NCI-H2029 treated with DMSO at 0.1 percent for 48 hours (cell line): ENCODE measurements at places on chromosomes 7 and 10.
A peak's percentile ranks its signal among the peaks of the same experiment; 100 is the strongest.

DNA sequence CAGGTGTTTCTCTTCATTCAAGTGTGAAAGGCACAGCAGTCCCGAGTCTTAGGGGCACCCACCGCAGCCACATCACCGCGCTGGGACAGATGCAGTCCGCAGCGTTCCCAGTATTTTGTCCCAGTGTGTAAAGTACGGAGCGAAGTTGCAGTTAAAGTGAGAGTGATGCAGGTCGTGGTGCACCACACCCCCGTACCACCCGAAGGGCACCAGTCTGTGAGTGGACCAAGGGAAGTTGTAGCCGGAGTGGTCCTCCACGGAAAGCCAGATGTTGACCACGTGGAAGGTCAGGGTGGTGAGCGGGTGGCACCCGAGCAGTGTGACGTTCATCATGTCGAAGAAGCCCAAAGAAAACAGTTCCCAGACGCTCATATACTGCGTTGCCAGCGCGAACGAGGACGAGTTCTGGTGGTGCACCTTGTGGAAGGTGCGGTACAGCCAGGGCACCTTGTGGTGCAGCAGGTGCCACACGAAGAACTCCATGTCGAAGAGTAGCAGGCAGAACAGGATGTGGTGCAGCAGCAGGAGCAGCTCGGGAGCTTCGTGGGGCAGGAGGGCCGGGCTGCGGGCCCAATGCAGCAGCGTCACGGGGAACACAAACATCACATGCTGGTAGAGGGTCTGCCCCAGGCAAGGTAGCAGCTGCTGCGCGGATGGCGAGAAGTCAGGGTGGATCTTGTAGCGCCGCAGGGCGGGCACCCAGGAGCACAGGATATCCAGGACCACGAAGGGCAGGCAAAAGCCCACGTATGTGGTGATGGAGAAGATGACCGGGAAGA, 526 bp downstream of the CH25H start:
- DNase-seq, result no peak

GRCh38 chr10:49830016-49830415, 67.9 kb upstream of the OGDHL start:
- DNase-seq, result no peak

DNA sequence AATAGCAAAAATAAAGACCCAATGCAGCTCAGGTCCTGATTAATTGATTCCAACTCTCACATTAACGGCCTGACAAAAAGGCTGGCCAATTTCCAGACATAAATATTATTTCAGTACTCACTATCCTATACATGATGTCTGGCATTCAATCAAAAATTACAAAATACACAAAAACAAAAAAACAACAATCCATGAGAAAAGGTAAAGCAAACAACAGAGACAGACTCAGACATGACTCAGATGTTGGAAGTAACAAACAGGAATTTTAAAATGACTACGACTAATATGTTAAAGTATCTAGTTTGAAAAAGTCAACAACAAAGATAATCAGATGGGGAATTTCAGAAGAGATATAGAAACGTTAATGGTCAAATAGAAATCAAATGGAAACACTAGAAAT, 152.8 kb downstream of the AMPH start:
- no peak for DNase-seq

DNA sequence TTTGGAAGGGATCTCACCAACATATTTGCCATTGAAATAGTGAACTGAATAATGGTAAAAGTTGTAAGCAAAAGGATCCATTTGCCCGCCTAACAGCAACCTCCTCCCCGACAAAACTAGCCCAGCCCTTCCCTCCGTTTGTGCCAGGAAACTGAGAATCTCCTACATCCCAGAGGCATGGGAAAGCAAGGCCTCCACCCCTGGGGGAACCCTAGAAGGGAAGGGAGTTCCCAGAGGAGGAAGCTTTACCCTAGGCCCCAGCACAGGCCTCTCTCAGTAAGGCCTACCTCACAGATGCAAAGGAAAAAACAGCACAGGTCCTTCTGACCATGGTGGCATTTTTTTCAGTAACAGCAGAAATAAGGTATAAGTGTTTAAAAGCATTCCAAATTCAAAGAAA, 229.7 kb downstream of the ELMO1 start:
- no peak for DNase-seq

- DNase-seq, result no peak
Measured at GRCh38 chr10:7265396-7266123, 145.3 kb downstream of the SFMBT2 start.

DNA sequence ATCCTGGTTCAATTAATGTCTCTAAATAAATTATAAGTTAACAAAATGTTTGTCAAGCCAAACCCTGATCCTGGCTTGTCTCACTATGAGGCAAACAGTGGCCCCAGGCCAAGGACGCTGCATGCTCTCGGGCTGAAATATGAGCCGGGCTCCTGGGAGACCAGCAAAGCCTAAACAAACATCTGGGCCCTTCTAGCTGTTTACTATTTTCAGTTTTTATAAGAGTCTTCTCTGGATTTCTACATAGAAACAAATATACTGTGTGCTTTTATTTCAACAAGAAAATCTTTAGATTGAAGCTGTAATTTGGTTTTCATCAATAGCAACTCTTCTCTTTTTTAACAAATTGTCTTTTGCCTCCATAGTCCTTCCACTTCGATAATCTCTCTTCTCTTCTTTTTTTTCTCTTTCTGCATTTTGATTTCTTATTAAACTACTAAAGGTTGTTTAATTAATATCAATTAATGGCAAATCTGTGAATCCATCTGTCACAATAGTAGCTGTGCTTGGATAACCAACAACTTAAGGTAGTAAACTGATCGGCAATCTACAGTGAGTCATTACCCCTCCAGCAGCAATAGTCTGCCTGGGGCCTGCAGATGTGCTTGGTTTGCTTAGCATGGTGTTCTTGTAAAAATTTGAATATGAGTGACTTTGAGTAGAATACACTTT, 83.3 kb upstream of the DNAJC1 start:
- peak; percentile 54 for DNase-seq

DNA sequence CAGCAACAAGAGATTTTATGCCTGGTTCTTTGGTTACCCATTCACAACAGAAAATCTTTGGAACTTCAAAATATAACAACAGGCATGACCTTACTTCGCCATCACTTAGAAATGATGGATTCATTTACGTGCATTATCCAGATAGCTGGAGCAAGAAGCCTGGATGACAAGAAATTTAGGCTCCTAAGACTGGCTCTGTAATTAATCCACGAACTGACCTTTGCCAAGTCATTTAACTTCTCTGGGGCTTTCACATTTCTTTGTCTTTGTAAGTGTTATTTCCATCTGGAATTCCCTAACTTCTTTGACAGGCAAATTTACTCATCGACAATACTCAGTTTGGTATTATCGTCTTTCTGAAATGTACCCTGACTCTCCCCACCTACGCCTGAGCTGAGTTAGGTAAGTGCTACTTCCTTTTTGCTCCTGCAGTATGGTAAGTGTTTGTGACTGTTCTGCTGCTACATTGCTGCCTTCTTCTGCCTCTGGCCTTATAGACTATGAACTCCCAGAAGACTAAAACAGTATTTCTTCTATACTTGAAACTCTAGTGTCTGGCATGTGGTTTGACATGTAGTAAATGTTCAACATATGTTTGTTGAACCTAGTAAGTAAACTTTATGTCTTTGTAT, 5.5 kb upstream of the MDFIC start:
- DNase-seq, result no peak

DNA sequence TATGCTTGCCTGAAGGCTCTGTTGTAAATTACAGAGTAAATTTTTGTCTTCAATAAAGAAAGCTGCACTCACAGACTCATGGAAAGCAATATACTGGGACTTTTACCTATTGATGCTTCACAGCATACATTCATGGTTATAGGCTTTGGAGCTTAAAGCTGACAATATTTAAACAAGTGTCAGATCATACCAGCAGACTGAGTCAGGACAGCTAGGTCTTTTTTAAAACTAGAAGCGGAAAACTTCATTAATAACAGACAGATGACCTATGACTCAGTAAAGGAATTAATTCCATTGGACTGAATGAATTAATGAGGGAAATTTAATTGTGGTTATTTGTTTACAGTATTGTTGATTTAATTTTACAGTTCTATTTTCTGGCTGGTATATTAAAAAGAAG, 165.8 kb upstream of the DGKB start:
- DNase-seq, result no peak

DNA sequence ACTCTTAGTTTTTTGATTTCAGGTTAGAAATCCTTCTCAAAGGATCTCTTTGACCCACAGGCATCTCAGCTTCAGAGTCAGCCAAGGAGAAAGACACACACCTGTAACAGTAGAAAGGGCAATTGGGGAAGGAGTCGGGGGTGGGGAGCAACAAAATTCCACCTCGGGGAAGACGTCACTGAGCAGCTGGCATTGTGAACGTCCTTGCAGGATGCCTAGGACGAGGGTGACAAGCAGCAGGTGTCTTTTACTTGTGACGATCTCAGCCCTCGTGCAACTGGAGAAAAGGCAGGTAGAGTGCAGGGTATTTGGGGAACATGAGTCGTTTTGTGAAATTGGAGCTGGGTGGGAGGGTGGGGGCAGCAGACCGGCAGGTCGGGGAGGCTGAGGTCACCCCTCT, 627.0 kb downstream of the ACTR3B start:
- DNase-seq, result no peak

GRCh38 chr7:98105942-98106544, 619 bp upstream of the LMTK2 start:
- DNase-seq, result no peak

DNA sequence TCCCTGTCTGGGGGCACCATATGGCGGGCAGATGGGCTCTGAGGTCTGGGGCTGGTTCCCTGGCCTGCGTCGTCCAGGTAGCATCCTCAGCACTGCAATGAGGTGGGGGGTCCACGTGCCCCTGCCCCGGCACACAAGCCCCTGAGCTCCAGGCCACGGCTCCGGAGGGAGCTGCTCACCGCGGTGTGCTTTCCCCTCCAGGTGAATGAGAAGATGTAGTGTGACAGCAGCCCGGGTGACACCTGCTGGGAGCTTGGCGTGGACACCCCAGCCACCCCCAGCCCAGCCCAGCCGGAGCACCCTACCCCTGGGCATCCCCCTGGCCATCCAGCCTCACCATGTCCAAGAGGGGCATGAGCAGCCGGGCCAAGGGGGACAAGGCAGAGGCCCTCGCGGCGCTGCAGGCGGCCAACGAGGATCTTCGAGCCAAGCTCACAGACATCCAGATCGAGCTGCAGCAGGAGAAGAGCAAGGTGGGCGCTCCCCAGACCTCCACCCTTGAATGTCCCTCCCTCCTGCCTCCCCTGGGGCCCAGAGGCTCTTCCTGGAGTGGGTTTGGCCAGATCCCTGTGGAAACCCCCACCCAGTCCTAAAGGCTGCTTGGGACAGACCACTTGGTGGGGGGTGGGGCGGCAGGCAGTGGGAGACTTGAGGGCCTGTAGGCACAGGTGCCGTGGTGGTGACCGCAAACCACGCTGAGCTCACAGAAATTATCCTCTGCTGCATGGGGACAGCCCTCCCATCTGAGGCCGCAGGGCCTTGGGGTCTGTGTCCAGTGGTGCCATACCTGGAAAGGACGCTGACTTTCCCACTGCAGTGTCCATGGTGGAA, 38.9 kb downstream of the JAKMIP3 start:
- DNase-seq, result no peak

DNA sequence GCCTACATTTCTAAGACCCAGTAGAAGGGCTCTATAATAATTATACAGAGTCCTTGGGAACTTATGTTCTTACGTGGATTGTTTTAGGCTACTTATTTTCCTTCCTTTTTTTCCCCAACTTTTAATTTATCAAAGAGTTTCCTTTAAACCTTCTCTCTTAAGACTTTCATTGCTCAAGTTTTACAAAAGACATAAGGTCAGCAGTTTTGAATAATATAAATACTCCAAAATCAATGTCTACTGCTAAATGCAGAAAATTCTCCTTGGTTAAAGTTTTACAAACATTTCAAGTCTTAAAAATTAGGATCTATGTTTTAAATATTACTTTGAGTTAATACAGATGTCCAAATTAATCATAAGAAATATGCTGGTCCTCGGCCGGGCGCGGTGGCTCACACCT, 97.0 kb downstream of the LARP4B start:
- DNase-seq, result no peak

DNA sequence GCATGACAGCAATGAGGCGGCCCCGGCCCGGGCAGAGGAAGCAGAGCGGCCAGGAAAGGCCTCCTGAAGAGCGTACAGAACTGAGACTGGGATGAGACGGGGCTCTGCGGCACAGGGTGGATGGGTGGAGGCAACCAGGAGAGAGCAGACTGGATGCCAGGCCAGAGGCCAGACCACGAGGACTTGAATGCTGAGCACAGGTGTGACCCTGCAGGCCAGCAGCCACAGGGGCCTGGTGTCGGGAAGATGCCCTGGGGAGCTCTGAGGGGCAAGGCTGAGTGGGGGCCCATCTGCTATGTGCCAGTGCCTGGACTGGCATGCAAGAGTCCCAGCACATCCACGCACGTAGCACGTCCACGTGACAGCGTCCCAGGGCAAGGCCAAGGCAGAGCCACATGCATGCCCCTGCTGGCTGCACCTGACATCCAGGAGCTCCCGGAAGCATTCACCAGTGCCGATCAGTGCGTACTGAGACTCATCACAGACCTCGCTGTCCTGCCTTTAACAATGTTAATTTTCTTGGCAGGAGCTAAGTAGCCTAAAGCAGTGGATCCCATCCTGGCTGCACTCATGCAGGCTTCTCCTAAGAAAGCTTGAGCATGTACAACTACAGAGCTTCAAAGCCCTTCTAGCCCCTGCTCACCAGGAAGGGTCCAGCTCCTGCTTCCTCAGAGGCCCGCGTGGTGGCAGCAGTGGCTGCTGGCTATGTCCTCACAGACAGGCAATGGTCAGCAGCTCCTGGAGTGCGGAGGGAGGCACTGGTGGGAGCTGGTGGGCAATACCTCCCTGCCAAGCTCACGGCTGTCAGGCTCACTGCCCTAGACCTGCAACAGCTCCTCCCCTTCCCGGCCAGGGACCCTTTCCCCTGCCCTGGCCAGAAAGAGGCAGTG, 18.0 kb downstream of the GRID1 start:
- DNase-seq, result no peak

DNA sequence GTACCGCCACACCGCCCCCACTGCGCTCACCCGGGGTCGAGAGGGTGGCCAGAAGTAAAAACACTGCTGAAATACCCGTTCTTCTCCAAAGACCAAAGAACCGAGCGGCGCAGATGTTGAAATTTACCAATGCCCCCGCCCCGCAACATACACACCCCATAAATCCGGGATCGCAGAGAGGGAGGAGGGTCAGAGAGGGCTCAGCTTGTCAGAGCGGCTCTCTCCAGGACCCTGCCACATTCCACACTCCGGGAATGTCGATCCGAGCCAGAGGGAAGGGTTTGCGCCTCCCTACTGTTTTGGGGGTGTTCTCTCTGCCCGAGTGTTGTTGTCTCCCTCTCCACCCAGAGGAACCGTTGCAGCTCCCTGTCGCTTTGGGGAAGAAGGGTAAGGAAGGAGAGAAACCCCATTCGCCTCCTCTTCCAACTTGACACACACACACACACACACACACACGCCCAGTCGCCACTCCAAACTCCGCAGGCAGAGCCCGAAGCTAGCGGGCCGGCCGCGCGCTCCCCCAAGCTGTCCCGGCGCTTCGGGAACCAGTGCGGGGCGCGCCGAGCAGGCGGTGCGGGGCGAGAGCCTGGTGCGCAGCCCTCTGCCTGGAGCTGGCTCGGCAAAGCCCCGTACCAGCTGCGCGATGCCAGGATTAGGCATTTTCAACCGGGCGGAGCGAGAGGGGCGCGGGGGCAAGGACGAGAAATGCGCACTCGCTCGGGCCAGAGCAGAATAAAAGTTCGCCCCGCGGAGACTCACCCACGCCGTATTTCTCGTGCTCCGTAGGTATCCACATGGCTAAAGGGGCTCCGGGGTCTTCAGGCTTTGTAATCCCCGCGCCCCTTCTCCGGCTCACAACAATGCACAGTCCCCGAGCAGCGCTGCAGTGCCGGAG, 609 bp downstream of the DOCK4 start:
- DNase-seq, result peak; percentile 53
